Activated CD4-positive, alpha-beta T cell treated with anti-CD3 and anti-CD28 coated beads, Interleukin-2, amount 10 ng/mL, durations not matched to agents 24 days and 14 days (primary cell): ENCODE measurements at places on chromosomes 16 and 17. TPM values are rescaled to one million over a fixed set of nuclear protein-coding genes. Genes with fewer than 3 reads are reported as not detected.

Gene FGF11
- total RNA-seq = 9.4 and 9.5 TPM in 2 replicates

Gene C1QTNF1
- not detected in 2 replicates for total RNA-seq

Gene GRAP
- total RNA-seq = 9.2 and 9.7 TPM in 2 replicates

Gene NPIPA1
- total RNA-seq = 120 and 122 TPM in 2 replicates

Gene SLC16A11
- total RNA-seq = 0.16 and 0.40 TPM in 2 replicates

Gene PITPNM3
- total RNA-seq = 0.66 and 0.77 TPM in 2 replicates

Gene PCGF2
- total RNA-seq = 4.7 and 5.5 TPM in 2 replicates

Gene ATP1B2
- 0.14 and 0.37 TPM in 2 replicates for total RNA-seq

Gene BCAR1
- 0.50 and 0.79 TPM in 2 replicates for total RNA-seq

Gene CCL16
- total RNA-seq = not detected in 2 replicates

Gene TBC1D3I
- total RNA-seq = 0.65 and 1.9 TPM in 2 replicates

Gene MT4
- total RNA-seq = not detected in 2 replicates

Gene SPATA22
- total RNA-seq = not detected in 2 replicates

Gene HBA2
- 0.33 TPM in 1 of 2 replicates, not detected in the other for total RNA-seq

Gene CCDC40
- total RNA-seq = 0.37 and 0.54 TPM in 2 replicates

Gene DNAI2
- total RNA-seq = 0.09 and 0.26 TPM in 2 replicates

Gene TPPP3
- total RNA-seq = not detected in 2 replicates

Gene PAFAH1B1
- 166 and 170 TPM in 2 replicates for total RNA-seq

Gene HIRIP3
- total RNA-seq = 45.9 and 47.7 TPM in 2 replicates

Gene TAOK1
- 42.7 and 43.2 TPM in 2 replicates for total RNA-seq

Gene ADCY9
- total RNA-seq = 8.9 and 9.6 TPM in 2 replicates
